ENCODE measurements at places on chromosomes 6 and 20.

- no peak for DNase-seq
Measured at GRCh38 chr20:25061821-25062530, 4.0 kb upstream of the ACSS1 start.

- no peak for DNase-seq
Measured at GRCh38 chr20:16059841-16060240, 513.4 kb downstream of the KIF16B start.

GRCh38 chr6:20969551-20969950 is 435.3 kb downstream of the CDKAL1 start:
- no peak for DNase-seq

DNA sequence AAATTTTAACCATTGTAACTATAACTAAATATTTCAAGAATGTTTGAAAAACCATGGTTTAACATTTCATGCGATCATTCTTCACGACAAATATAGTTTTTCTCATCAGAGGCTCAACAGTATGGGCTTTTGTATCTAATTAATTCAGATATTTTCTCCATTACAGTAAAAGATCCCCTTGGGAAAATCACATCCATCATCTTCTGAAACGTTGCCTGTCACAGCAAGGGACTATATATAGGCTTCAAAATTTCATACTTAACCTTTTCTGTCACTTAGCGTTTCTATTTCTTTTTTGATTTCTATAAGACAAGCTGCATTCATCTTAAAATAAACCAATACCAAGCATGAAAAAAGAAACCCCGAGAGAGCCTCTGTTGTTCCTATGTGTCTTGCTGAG is 710.0 kb downstream of the PRKN start:
- DNase-seq: no peak

- no peak for DNase-seq
Measured at GRCh38 chr6:73671911-73672685, 18.3 kb upstream of the SLC17A5 start.

DNA sequence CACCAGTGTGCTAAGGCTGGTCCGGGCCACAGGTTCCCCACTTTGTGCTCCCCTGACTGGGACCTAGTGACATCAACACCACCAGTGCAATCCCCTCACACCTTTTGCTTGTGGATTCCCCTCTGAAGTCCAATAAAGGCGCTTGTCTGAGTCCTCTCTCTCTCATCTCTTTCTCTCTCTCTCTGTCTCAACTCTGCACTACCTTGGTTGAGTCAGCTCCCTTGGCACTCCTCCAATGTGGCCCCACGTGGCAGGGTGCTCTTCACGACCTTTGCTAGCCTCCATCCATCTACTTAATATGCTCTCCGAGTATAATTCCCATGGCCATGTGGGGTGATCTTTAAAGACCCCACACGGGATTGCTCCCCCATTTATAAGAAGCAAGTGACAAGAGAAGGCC is 385.0 kb downstream of the CD83 start:
- DNase-seq: peak; percentile 5

GRCh38 chr6:37565267-37566110 is 65.8 kb upstream of the CCDC167 start:
- no peak for DNase-seq

DNA sequence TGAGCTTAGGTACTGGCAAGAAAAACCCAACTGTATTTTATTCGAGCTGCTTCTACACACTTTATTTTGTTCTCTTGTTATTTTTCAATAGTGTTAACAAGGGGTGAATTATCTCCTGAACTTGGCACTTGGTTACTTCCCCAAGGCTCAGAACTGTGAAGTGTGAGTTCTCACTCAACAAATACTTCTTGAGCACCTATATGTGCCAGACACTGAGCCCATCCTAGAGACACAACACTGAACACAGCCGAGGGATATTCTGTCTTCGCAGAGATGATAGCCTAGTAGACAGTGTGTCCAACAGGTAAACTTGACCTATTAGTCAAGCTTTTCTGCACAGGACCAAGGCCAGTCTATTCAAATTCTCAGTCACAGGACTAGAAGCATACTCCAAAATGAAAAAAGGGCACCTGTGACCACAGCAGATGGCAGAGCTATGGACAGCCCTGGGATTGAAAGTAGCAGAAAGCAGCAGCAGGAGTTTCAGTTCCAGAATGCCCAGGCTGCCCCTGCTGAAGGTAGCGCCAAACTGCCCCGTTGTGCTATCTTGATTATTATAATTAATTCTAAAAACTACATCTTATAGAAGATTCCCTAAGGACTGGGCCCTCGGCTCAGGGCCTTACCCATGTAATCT is 77.8 kb upstream of the TAB2 start:
- DNase-seq: no peak

GRCh38 chr20:20687319-20687718 is 25.1 kb downstream of the RALGAPA2 start:
- no peak for DNase-seq

DNA sequence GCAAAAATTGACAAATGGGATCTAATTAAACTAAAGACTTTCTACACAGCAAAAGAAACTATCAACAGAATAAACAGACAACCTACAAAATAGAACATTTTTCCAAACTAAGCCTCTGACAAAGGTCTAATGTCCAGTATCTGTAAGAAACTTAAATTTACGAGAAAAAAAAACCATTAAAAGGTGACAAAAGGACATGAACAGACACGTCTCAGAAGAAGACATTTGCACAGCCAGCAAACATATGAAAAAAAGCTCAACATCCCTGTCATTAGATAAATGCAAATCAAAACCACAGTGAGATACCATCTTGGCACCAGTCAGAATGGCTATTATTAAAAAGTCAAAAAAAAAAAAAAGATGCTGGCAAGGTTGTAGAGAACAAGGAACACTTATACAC is 70.6 kb upstream of the GRIK2 start:
- no peak for DNase-seq

DNA sequence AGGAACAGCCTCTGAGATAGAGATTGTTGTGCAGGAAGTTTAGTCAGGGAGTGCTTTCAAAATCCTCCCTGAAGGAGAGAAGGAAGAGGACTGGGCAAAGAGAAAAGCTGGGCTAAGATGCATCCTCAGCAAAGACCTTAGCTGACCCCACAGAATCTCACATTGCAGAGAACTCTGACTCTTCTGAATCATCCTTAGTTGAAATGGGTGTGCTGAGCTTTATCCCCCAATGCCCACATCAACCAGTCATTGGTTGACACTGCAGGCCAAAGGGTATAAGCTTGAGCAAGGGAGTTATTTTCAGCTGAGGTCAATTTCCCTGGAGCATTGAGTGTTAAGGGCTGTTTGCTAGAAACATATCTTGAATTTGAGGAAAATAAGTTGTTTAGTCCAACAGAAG is 732.2 kb downstream of the CBLN4 start:
- no peak for DNase-seq

GRCh38 chr6:163806755-163807499 is 392.4 kb downstream of the QKI start:
- no peak for DNase-seq

DNA sequence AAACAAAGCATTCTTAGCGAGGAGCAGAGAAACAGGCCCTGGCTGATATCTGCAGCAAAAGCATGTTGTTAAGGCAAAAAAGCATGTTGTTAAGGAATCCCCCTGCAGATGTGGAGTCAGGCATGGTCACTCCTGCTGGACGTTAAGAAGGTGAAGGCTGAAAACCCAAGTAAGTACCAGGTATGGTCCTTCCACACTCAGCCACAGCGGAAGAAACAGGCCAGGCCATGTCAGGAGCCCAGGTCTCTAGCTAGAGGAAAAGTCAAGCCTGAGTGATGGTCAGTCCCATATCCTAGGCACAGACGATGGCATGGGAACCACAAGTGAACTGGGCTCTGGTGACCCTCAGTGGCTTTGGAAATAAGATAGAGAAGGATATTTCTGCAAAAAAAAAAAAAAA is 32.5 kb upstream of the MAS1L start:
- DNase-seq: no peak

DNA sequence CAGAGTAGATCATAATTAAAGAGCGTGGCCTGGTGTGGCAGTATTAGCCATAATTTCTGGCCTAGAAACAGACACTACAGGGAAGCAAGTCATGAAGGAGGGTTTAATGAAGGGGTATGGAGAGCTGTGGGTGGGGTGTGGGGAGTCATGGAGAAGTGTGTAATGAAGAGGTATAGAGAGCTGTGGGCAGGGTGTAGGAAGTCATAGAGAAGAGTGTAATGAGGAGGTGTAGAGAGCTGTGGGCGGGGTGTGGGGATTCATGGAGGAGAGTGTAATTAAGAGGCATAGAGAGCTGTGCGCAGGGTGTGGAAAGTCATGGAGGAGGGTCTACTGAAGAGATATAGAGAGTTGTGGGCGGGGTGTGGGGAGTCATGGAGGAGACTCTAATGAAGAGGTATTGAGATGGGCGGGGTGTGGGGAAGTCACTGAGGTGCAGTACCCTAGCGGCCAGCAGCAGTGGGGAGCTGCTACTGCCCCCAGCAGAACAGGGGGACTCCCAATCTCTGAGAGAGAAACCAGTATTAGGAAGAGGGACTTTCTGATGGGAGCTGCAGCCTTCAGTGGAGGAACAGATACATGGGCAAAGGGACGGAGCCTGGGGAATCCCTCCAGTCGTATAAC is 145.4 kb upstream of the FOXA2 start:
- no peak for DNase-seq

- no peak for DNase-seq
Measured at GRCh38 chr6:67802771-67803170, 832.3 kb upstream of the ADGRB3 start.

DNA sequence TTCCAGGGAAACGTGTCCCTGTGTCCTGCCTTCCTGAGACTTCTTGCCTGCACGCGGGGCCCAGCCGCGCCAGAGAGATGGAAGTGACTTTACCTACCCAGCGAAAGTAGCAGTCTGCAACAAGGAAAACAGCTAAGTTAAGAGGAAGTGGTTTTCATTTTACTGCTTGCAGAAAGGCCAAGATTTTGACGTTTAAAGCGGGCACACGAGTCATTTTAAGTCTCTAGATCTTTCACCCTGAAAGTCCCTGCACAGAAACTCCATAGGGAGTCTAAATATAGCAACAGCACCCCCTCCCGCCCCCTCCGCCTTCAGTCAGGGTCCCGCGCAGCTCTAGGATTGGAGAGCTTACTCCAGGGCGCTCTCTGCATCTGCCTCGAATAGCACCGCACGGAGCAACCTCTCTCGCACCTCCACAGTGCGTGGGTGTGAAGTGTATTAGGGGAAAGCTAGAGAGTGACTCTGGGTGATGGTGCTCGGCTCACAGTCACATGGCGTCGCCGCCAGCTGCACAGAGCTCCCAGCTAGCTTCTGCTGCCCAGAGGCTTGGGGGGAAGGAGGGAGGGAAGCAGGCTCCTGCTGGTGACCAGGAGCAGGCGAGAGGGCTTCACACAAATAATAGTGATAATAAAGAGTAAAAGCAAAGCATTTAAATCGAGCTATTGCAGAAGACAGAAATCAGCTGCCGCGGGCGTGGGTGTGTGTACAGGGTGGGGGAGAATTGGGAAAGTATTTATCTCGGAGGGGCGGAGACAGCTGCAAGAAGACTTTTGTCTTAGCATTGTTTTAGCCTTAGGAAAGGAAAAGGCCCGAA is 1.8 kb upstream of the KCNQ5 start:
- peak; percentile 69 for DNase-seq

DNA sequence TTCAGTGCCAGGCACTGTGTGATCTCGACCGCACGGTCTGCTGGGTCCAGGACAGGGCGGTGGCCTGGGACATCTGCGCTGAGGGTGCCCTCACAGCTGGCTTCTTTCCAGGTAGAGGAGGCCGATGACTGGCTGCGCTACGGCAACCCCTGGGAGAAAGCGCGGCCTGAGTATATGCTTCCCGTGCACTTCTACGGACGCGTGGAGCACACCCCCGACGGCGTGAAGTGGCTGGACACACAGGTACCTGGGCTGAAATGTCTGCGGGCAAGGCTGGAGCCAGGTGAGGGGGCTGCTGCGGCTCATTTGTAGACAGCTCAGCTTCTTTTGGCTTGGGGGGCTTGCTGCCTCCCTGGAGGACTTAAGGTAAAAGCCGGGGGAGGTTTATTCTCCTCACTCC is 26.6 kb downstream of the PYGB start:
- DNase-seq: no peak

DNA sequence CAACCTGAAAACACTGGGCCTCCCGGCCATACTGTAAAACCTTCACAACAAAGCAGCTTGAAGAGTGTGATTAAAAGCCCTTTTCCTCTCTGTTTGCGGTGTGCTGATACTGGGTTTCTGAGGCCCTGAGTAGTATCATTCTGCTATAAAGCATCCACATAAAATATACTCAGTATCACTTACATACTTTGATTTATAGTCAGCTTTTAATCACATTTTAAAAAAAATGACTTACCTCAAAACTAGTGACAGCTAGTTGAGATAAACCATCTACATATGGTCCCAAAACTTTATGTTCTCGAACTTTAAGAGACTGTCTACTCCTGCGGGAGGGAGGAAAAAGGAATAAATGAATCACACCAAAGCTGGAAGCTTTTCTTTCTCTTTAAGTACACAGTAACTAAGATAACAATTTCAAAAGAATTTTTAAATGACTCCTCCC is 135.7 kb downstream of the KIF13A start:
- DNase-seq: no peak

- no peak for DNase-seq
Measured at GRCh38 chr20:31987744-31988143, 19.8 kb downstream of the XKR7 start.

- no peak for DNase-seq
Measured at GRCh38 chr20:8213831-8214587, 81.9 kb downstream of the PLCB1 start.

- DNase-seq: no peak
Measured at GRCh38 chr6:28082939-28083338, 2.6 kb downstream of the ZNF165 start.

DNA sequence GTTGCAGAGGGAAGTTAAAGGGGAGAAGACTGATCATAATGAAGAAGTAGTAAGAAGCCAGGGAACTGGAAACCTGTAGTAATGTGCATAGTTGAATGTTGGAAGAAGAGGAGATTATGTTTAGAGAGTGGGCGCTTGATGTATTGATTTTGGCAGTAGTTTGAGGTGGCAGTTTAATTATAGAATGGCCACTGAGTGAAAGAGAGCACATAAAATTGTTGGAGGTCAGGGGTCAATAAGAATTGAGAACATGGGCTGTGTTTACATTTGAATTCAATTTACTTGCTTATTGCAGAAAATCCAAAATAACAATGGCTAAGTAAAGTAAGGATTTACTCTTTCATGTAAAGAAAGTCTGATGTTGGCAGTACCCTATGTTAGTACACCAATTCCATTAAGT is 15.7 kb downstream of the VTA1 start:
- no peak for DNase-seq

DNA sequence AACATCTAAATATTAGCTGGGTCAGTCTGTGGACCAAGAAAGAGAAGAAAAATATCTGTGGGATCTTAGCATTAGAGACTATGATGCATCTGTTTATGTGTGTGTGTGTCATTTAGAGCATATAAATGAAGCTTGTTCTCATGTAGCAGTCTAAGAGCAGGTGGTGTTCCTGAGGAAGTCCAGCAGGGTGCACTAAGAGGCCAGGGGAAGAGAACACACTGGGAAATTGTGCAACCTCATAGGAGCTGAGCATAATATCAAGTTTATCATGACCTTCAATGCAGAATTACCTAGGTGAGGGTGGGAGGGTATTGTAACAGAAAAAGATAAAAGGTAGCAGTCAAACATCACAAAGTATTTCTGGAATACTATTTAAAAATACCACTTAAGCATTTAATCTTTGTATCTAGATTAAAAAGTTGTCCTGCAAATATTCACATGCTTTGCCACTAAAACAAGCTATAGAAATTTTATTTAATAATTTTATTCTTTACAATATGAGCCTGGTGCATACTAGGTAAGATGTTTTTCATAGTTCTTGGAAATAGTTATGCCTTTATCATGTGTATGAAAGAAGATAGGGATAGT is 80.5 kb downstream of the SMPDL3A start:
- no peak for DNase-seq

GRCh38 chr6:106468935-106469334 is 108.4 kb downstream of the CRYBG1 start:
- DNase-seq: no peak

- DNase-seq: no peak
Measured at GRCh38 chr6:130997061-130997753, 65.8 kb downstream of the EPB41L2 start.
